Left lung (tissue), 14 donors: ENCODE measurements at places on chromosomes 2 and 18. TPM values are rescaled to one million over a fixed set of nuclear protein-coding genes. Genes with fewer than 3 reads are reported as not detected.

The SERPINB2 gene
- polyA plus RNA-seq = 0.49 TPM

The ANKRD44 gene
- 23.2 TPM for polyA plus RNA-seq

The DYNAP gene
- polyA plus RNA-seq = 0.10 TPM

The UGT1A6 gene
- 0.11 TPM for polyA plus RNA-seq

The NYAP2 gene
- 0.06 TPM for polyA plus RNA-seq

The SOX11 gene
- 45.3 TPM for polyA plus RNA-seq

The PRKAG3 gene
- polyA plus RNA-seq = not detected

The ABCB11 gene
- 0.04 TPM for polyA plus RNA-seq

The IL36RN gene
- not detected for polyA plus RNA-seq

The KCNIP3 gene
- polyA plus RNA-seq = 6.0 TPM

The EPC2 gene
- polyA plus RNA-seq = 59.7 TPM

The RAB12 gene
- 50.3 TPM for polyA plus RNA-seq

The MOGAT1 gene
- polyA plus RNA-seq = not detected

The SERPINB11 gene
- polyA plus RNA-seq = not detected

- DNase-seq = no peak
These were observed 217.5 kb downstream of the TGIF1 start for GRCh38 chr18:3667255-3668137.

DNA sequence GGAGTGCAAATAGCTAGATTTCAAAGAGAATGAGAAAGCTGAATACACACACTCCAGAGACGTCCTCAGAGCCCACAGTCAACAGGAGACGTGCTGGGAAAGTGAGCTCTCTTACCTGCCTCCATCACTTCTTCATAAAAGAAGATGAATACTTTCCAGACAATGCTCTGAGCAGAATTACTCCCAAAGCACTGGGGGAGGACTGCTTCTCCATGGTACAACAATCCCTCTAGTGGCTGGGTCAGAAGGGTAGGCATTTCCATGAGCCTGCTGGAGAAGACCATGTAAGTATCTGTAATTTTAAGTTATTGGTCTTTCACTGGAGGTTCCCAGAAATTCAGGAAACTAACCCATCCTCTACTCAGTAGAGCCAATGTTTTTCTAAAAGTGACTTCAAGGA is 190.3 kb downstream of the RBM43 start:
- DNase-seq = peak; percentile 26

DNA sequence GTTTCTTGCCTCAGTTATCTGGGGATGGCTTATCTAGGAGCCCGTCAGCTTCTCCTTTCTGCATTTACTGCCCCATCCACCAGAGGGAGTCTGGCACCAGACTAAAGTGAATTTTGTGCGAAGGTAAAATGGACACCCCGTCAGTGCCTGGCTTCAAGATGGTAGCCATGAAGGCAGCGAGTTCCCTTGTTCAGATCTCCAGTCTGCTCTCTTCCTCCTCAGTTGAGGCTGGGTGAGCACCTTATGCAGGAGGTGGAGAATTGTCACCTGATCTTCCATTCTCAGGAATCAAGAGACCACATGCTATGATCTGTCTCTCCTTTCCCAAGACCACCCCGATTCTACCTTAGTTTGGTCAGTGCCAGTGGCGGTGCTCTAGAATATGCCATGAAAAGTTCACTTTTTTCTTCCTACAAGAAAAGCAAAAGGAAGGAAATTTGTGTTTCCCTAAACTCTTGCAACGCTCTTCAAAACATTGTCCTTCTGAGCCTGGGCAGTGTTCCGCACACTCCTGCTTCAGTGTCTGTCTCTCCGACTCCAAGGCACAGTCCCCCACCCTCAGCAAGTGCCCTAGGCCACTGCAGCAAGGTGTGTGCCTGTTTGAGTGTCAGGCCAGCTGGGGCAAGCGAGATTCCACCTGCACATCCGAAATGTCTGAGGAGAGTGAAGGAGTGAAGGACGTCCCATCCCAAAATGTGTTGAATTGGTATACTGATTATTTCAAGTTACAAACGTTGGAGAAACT is 168.6 kb downstream of the SS18 start:
- no peak for DNase-seq

GRCh38 chr18:7626922-7627440 is 59.9 kb downstream of the PTPRM start:
- DNase-seq = no peak

GRCh38 chr2:74700643-74701372 is 46.8 kb downstream of the SEMA4F start:
- DNase-seq = no peak

- no peak for DNase-seq
These were observed 165.9 kb upstream of the CREB1 start for GRCh38 chr2:207363761-207364290.

DNA sequence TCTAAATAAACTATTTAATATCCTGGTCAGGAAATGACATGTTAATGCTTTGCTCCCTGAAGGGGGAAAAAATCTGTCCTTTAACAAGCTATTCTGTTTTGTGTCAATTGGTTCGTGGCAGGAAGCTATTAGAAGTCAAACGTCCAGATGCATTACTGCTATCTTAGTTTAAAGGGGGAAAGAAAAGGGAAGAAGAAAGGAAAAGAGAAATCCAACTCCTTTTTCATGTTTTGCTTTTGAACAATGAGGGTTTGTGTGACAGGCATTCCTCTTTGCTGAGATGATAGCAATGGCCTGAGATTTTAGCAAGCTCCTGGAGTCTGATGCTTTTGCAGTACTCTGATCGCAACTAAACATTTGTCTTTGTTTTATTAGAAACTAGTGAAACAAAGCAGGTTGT is 24.6 kb downstream of the TRIB2 start:
- no peak for DNase-seq

DNA sequence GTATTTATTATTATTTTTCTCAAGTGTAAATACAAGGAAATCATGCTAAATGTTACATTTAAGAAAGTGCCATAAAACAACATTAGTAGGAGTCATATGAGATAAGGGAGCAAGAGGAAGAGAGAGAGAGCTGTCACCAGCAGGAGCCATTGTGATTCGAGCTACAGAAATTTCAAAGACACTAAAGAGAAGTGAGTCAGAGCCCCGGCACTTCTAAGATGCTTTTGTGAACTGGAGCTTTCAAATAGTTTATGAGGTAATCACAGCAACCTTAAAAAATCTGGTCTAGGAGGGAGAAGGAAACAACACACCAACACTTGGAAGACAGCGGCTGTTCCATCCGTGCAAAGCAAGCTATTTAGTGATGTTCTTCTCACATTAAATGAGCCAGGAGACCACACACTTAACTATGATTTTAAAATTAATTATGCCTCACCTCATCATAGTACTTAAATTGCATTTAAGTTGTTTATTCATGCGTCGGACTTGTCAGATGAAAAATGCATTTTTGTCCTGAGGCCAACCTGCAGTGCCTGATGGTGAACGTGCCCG is 382.7 kb upstream of the SALL3 start:
- DNase-seq = no peak

GRCh38 chr2:69309351-69310110 is 77.5 kb downstream of the GFPT1 start:
- DNase-seq = peak; percentile 64

GRCh38 chr2:1373830-1374229 is 39.4 kb upstream of the TPO start:
- DNase-seq = no peak

DNA sequence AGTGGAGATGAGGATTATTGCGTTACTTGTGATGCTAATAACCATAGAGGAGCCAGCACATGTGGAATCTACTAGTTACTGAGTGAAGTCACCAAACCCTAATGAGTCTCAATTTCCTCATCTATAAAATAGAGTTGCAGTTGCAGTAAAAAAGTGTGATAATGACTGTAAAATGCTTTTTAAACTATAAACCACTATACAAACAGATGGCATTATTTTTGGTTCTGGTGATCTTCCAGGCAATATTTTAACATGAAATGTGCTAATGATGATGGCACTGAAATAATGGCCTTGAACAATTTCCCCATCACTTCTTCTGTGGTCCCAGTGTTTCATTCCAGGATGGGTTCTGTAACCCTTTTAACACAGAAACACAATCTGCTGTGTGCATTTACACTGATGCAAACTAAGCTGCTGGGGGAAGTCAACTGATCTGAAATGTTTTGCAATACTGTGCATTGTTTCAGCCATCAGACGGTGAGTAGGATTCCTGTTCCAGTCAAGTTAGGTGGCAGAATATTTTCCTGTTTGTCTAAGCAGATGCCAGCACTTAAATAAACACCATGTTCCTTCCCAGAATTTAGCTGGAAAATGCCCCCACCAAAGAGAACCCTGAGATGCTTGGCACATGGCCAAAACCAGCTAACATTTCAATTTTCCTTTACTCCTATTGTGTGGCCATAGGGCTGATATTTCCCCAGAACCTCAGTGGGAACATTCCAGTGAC is 52.6 kb downstream of the TACR1 start:
- DNase-seq = no peak

GRCh38 chr2:239151201-239152131 is 249.4 kb downstream of the HDAC4 start:
- DNase-seq = no peak

- no peak for DNase-seq
These were observed 83.8 kb downstream of the EDAR start for GRCh38 chr2:108905176-108905575.

- no peak for DNase-seq
These were observed 982.1 kb downstream of the TSN start for GRCh38 chr2:122737429-122738077.
